ENCODE measurements at places on chromosomes 5 and 9. TPM values are rescaled to one million over a fixed set of nuclear protein-coding genes. Genes with fewer than 3 reads are reported as not detected.

GRCh38 chr5:107546719-107547118 lies 124.0 kb downstream of the EFNA5 start:
- DNase-seq: no peak

GRCh38 chr5:74042959-74043358 lies 417.0 kb downstream of the ARHGEF28 start:
- DNase-seq: no peak

- no peak for DNase-seq
Measured at GRCh38 chr9:98501819-98502218, 206.9 kb downstream of the GABBR2 start.

The PSAT1 gene
- 73.3 TPM for polyA plus RNA-seq

DNA sequence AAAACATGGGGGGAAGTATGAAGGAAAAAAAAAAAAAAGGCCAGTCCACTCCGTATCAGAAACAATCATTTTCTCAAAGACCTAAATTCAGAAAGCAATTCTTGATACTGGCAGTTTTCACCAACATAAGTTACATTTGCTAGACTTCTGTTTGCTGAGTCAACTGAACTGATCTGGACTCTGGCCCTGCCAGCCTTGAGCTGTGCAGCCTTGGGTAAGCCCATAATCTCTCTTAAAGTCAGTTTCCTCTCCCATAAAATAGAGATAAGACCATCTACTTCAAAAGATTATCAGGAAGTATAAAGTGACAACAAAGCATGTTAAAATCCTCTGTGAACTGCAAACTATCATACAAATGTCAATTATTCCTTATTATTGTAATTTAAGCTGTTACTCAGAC lies 106.8 kb downstream of the MAPKAP1 start:
- no peak for DNase-seq

DNA sequence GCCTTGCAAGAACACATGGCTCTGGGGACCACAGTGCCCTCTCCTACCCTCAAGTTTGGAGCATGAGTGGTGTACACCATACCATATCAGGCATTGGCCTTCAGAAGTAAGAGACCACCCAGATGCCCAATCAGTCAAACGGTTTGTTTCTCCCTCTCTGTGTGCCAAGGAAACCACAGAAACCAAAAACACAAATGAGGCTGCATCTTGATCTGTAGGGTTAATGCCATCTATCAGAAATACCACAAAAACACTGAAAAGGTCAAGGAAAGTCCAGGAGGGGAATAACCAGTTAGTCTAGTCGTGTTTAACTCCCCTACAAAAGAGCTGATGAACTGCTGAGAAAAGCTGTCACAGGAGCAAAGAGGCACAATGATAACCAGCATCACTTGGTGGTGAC lies 78.4 kb downstream of the INSYN2B start:
- no peak for DNase-seq

GRCh38 chr5:134149571-134150303 lies 27.0 kb downstream of the SKP1 start:
- no peak for DNase-seq

DNA sequence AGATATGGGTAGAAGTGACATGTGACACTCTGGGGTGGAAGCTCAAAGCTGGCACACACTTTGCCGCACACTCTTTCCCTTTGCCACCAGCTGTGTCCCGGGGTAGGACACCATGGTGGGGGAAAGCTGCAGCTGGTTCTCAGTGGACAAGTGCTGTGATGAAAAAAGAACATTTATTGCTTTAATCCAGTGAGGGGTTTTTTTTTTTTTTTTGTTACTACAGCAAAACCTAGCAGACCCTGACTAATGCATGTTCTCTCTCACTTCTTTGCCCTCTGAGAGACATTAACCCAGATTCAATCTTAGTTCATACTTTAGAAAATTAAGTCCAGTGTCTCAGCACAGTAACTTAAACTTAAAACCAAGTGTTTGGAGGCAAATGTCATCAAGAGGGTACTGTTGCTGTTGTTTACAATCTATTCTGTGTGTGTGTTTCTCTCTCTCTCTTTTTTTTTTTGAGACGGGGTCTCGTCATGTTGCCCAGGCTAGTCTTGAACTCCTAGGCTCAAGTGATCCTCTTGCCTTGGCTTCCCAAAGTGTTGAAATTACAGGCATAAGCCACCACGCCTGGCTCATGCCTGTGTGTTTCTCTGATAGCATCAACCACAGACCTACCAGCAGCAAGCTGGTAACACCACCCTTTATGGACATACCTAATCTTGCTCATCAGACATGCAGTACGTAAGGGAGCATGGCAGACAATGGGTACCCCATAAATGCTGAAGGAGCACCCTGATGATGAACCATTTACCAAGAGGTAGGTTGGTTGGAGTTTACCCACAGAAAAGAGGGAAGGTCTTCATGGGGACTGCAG lies 84.7 kb upstream of the TBC1D2 start:
- DNase-seq: no peak

- DNase-seq: no peak
Measured at GRCh38 chr5:31641575-31641974, 2.6 kb downstream of the PDZD2 start.

DNA sequence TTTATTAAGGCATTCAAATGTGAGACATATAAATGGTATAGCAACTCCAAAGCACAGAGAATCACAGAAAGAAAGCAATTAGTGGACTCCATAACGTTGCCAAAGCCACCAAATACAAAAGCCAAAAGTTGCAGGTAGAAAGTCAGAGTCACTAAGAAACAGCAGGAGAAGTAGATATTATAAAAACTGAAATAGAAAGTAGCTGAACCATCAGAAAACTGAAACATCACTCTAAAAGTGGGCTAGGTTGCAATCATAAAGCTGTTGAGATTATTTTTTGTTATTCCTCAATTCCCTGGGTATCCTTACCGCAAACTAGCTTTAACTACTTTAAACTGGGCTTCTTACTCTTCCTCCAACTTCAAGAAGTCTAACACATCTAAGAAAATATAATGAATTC lies 108.1 kb upstream of the ARRDC3 start:
- no peak for DNase-seq

GRCh38 chr9:131856105-131856504 lies 116.2 kb upstream of the RAPGEF1 start:
- DNase-seq: no peak

DNA sequence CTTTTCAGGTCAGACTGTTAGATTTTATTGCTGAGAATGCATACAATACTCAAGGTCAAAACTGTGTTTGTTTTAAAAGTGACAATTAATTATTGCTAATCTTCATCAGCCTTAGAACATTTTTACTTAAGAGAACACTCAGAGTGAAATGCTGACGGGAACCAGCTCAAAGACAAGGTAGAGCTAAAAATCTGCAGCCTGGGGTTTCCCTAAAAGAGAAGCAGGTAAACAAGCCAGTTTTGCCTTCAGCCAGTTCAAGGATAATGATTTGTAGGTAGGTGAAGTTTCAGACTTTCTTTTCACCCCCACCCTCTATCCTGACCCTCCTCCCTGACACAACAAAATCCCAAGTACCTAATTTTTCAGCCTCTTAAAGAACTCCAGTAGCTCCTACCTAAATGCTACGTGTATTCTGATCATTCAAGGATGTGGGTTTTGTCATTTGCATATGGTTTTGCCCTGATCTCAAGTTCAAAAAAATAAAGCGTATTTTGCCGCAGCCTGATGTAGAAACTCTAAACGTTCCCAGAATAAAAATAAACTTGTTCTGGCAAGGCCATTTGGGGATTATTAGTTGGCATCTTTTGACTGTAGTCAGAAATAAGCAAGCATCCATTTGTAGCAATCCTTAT lies 407.2 kb downstream of the EFNA5 start:
- no peak for DNase-seq

DNA sequence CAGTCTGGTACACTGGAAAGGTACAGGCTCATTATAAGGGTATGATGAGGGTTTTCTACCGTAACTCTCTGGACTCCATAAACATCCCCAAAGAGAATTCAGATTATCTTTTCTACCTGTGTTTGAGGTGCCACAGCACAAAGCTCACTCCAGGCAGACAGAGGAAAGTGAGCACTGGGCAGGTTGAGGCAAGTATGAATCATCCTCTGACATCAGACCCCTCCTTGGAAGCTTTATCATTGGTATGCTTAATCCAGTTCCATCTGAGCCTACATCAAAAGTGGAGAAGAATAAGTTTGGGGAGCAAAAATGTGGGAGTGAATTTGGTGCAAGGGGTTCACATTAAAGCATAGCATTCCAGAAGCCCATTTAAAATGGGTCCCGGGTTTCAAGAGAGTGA lies 21.7 kb downstream of the C9orf152 start:
- no peak for DNase-seq

DNA sequence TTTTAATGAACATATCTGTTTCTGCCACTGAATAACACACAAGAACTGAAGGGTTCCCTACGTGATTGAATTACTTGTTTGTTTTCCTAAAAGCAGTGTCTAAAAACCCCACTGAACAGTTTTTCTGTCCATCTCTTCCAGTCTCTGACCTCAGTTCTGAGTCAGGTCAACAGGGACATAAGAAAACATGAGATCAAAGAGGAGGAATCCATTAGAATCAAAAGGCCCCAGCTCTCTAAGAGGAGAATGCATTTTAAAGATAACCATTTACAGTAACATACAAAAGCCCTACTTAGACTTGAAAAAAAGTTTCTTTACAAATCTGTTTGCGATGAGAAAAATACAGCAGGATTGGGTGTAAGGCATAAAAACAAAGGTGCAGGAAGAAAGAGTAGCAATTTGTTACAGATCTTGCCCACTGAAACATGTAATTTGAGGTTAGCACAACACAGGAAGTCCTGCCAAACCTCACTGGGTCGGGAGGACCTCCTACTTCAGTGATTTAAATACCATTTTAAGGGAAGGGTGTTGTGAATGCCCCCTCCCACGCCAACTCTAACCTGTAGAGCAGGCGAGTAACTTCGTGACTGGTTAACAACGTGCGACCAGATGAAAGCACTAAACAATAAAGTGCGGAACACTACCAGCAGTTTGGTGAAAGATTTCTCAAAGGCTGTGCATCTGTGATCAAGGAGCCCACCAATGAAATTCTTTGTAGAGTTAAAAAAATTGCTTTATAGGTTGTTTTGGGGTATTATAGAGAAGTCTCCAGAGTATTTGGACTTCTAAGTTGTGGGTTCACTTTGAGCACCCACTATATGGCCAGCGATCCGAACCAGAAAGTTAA lies 1.3 kb downstream of the QSOX2 start:
- DNase-seq: no peak

GRCh38 chr5:162160401-162160800 lies 92.8 kb downstream of the GABRG2 start:
- no peak for DNase-seq

The FBXW11 gene
- 60.0 TPM for polyA plus RNA-seq

DNA sequence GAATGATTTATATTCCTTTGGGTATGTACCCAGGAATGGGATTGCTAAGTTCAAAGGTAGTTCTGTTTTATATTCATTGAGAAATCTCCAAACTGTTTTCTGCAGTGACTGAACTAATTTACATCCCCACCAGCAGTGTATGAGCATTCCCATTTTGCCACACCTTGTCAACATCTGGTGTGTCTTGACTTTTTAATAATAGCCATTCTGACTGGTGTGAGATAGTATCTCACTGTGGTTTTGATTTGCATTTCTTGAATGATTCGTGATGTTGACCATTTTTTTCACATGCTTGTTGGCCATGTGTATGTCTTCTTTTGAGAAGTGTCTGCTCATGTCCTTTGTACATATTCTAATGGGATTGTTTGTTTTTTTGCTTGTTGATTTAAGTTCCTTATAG lies 421.5 kb downstream of the KIAA0825 start:
- DNase-seq: no peak

DNA sequence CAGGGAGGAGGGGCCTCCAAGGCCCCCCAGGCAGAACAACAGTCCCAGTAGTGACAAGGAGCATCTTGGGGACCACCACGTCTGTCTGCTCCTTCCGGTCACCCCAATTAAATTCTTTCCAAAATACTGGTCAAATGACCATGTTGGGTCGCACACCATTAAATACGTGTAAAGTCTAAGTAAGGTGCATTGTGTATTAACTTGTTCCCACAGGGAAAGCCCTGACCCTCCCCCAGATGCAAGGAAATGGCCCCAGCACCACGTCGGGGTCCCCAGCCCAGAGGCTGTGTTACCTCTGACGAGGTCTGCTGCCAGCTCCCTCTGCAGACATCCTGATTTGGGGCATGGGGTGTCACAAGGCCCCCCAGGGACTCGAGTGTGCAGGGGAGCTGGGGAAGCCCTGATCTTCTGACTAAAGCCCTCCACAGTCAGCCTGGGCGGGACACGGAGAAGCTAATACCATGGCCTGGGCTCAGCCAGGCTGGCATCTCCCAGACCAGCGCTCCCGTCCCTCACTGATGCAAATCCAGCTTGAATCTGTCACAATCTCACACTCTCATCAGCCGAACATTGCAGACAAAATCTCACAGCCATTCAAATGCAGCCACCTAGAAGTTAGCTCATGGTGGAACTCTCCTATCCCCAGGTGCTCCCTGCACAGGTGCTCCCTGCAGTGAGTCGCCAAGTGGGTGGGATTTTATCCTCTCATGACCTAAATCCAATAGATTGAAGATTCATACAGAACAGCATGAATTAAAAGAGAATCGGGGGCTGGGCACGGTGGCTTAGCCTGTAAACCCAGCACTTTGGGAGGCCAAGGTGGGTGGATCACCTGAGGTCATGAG lies 13.6 kb downstream of the TERT start:
- DNase-seq: no peak

The CARTPT gene
- polyA plus RNA-seq: not detected

DNA sequence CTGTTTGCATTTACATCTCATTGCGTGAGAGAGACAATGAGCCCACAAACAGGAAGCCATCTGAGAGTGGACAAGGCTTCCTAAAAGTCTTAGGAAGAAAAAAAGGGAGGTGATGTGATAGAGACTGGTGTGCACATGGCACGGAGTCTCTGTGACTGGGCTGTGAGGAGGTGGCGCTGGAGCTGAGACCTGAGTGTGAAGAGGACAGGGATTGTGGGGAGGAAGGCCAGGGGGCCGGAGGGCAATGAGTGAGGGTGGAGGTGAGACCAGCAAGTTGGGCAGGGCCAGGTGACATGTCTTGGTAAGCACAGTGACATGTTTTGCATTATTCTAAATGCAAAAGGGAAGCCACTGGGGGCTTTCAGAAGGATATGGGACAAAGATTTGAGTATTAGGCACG lies 45.0 kb downstream of the TSPAN17 start:
- DNase-seq: no peak

The KCNT1 gene
- 0.06 TPM for polyA plus RNA-seq

DNA sequence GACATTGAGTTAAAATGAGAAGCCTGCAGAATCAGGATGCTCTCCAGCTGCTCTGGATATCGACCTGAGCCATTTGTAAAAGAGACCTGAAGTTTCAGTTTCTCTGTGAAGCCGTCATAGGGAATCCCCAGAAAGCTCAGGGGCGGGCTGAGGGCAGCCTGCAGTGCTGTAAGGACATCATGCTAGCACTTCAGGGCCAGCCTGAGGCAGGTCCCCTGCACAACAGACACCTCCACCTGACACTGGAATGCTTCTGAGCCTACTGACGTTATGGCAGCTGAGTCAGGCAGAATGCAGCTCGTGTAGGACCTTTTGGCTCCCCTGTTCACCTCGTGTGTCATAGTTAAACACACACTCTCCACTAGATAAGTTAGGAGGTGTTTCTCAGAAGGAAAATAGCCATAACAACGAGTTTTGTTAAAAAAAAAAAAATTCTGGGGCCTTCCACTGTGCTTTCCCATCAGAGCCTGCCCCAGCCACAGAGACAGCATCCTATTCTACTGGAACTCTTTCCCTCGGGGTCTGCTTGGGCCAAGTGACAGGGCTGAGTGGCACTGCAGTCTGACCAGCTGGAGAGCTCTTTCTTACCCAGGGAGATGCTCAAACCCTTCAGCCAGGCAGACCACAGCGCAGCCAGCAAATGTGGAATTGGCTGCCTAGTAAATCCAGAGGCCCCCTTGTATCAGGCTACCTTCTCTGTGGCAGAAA lies 354.9 kb downstream of the DIRAS2 start:
- no peak for DNase-seq

- no peak for DNase-seq
Measured at GRCh38 chr5:180289966-180290365, 1.9 kb downstream of the MAPK9 start.

GRCh38 chr9:118647331-118647730 lies 721.9 kb downstream of the BRINP1 start:
- no peak for DNase-seq

All from right renal cortex interstitium (tissue), 3 donors.